ENCODE measurements at places on chromosomes 7 and 10. TPM values are rescaled to one million over a fixed set of nuclear protein-coding genes. Genes with fewer than 3 reads are reported as not detected.

Gene FAM180A
- total RNA-seq = not detected

Gene HMX3
- total RNA-seq = not detected

Gene SPDYE5
- total RNA-seq = not detected

Gene PTPRN2
- 0.74 TPM for total RNA-seq

Gene PLEKHS1
- total RNA-seq = 0.12 TPM

Gene ATRNL1
- not detected for total RNA-seq

Gene PAX4
- total RNA-seq = not detected

Gene MKX
- total RNA-seq = not detected

Gene PSD
- total RNA-seq = 7.6 TPM

Gene GJC3
- total RNA-seq = not detected

Gene LBX1
- not detected for total RNA-seq

Gene ANKRD61
- total RNA-seq = not detected

Gene VWA2
- not detected for total RNA-seq

Gene PROSER2
- 0.43 TPM for total RNA-seq

Gene PPP1R3C
- total RNA-seq = not detected

Gene DYNC1I1
- not detected for total RNA-seq

Gene CBLL1
- 40.8 TPM for total RNA-seq

Gene TMEM270
- not detected for total RNA-seq

Gene MGAM2
- total RNA-seq = not detected

Gene CDH23
- total RNA-seq = 0.06 TPM

Gene UBE2H
- 45.2 TPM for total RNA-seq

Gene SPOCK2
- 25.9 TPM for total RNA-seq

Gene PNLIPRP1
- not detected for total RNA-seq

Gene CCDC7
- 14.1 TPM for total RNA-seq

Gene EGR2
- 116 TPM for total RNA-seq

Gene PIK3CG
- total RNA-seq = 64.2 TPM

Gene MBL2
- not detected for total RNA-seq

Gene VPS37D
- total RNA-seq = 0.36 TPM
